ENCODE measurements at places on chromosomes 6 and 20. TPM values are rescaled to one million over a fixed set of nuclear protein-coding genes. Genes with fewer than 3 reads are reported as not detected.
A peak's percentile ranks its signal among the peaks of the same experiment; 100 is the strongest.

- no peak for DNase-seq
These were observed 2.4 kb upstream of the FOXA2 start for GRCh38 chr20:22586645-22587310.

DNA sequence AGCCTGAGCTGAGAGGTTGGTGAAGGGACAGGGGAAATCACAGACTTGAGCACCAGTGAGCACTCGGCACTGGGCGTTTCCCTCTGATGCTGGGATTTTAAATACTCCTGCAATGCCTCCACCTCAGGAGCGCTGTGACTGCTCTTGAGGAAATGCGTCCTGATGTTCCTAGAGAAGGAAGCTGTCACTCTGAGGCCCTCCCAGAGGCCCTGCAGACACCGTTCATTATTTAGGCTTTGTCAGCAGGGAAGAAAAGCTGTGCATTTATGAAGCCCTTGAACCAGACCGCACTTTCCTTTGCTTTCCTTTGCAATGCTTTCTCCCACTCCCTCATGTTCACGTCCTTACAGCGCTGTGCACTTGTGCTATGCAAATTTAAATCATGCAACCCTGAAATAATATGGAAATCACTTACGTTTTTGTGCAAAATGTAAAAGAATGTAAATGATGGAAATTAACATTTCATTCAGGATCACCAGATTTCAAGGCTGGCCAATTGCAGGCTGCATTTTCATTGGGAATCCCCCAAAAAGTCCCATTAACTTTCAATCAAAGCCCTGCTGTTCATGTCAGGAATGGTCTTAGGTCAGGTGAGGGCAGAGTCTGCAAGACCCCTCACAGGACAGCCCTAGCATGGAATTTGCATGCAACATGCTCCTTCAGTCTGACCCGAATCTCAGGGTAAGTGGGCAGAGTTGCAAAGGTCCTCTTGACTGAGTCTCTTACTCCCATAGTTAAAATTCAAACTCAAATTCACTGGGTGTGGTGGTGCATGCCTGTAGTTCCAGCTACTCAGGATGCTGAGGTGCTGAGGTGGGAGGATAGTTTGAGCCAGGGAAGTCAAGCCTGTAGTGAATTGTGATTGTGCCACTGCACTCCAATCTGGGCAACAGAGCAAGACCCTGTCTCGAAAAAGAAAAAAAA lies 45.8 kb upstream of the SYNDIG1 start:
- no peak for DNase-seq

DNA sequence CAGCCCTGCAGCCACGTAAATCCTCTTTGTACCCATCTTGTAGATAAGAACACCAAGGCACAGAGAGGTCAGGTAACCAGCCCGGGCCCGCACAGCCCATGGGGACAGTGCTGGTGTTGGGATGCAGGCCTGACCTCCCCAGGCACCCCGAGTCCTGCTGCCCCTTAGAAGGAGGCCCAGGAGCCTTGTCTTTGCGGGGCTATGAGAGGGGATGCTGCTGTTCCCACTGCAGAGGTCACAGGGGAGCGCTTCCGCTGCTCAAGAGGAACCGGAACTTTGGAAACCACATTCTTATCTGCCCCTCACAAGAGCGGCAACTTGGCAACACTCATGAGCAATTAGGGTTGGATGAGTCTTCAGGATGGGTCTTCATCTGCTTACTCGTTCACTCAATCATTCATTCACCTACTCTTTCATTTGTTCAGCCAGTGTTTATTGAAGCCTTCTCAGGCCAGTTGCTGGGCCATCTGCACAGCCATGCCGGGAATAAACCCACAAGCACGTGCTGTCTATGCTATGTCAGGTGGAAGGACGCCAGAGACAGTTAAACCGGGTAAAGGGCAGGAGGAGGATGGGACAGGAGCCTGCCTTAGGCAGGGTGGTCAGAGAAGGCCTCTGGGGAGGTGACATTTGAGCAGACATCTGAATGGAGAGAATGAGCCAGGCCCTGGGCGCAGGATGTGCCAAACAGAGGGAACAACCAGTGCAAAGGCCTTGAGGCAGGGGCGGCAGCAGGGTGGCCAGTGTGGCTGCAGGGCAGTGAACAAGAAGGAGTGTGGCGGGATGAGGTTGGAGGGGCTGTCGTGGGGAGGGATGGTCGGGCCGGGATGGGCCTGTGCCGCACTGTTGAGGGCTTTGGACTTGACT lies 60.8 kb downstream of the RBM38 start:
- no peak for DNase-seq

- no peak for DNase-seq
These were observed 55.8 kb downstream of the FGD2 start for GRCh38 chr6:37061157-37061804.

- no peak for DNase-seq
These were observed 144.9 kb downstream of the LPA start for GRCh38 chr6:160519133-160519532.

- no peak for DNase-seq
These were observed 31.7 kb upstream of the GNRH2 start for GRCh38 chr20:3011752-3012151.

DNA sequence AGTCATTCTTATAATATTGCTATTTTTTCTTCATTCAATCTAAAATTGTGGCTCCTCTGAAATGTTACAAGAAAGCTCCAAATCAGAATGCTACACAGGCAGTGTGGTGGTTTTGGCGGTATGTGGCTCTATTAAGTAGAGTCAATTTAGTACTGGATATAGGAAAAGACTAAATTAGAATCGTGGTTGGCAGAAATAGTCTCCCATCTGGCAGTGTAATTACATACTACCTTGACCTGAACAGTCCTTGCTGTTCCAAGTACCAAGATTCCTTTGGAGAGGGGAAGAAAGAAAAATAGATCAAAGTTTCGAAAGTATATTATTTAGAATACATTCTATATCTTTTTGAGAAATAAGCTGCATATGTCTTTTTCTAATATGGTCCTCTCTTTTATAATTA lies 78.2 kb downstream of the C6orf118 start:
- peak; percentile 5 for DNase-seq

- DNase-seq: peak; percentile 76
These were observed 43.0 kb upstream of the TMEM200A start for GRCh38 chr6:130322673-130323268.

DNA sequence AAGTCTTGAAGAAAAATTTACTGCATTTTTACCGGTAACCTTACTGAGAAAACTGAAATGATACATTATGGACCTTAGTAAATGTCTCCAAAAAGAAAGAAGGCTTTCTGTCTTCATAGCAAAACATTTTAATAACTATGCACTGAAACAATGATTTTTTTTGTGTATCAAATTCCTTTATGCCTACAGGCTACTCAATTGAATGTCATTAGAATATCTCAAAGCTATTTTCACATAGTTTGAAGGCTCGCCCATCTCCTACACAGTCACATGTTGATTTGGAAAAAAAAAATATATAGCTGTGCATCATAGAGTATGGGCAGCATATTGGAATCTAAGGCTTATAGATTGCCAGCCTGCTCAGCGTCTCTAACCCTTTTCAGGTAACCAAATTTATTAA lies 12.0 kb upstream of the MLIP start:
- no peak for DNase-seq

- peak; percentile 53 for DNase-seq
These were observed 80.6 kb upstream of the CST7 start for GRCh38 chr20:24868396-24868927.

GRCh38 chr6:106334646-106335448 lies 9.3 kb upstream of the ATG5 start:
- peak; percentile 59 for DNase-seq

TNXB gene
- total RNA-seq: not detected

HLA-DQB2 gene
- total RNA-seq: not detected

CYP24A1 gene
- total RNA-seq: 39.6 TPM

SLC17A9 gene
- not detected for total RNA-seq

PRL gene
- not detected for total RNA-seq

TRIM38 gene
- 13.9 TPM for total RNA-seq
